ENCODE measurements at places on chromosomes 4 and X.

DNA sequence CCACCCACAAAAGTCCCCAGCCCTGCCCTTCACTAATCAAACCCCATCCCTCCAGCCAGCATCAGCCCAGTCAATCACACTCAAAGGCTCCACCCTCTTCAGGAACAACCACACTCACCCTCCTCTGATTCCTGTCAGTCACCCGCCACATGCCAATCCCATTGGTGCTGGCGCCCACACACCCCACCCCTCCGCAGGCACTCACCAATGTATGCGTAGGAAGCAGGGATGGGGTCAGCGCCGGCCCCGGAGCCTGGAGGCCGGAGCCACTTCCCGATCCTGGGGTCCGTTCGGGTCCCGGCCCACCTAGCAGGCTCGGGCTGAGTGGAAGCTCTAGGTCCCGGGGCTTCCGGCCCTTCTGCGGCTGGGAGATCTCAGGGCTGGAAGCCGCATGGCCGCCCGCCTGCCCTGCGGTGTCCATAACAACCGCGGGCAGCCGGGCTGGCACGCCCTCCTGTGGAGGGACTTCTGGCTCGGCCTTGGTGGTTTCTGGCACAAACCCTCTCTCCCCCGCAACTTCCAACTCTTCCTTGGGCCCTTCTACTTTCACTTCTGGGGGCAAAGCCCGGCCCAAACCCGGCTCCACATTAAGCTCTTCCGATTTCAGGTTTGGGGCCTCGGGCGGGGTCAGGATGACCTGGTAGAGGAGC, 7.9 kb upstream of the CFP start:
- DNase-seq = no peak

- DNase-seq = peak; percentile 71
These were observed 369.6 kb downstream of the PCDH7 start for GRCh38 chr4:31089815-31090214.

DNA sequence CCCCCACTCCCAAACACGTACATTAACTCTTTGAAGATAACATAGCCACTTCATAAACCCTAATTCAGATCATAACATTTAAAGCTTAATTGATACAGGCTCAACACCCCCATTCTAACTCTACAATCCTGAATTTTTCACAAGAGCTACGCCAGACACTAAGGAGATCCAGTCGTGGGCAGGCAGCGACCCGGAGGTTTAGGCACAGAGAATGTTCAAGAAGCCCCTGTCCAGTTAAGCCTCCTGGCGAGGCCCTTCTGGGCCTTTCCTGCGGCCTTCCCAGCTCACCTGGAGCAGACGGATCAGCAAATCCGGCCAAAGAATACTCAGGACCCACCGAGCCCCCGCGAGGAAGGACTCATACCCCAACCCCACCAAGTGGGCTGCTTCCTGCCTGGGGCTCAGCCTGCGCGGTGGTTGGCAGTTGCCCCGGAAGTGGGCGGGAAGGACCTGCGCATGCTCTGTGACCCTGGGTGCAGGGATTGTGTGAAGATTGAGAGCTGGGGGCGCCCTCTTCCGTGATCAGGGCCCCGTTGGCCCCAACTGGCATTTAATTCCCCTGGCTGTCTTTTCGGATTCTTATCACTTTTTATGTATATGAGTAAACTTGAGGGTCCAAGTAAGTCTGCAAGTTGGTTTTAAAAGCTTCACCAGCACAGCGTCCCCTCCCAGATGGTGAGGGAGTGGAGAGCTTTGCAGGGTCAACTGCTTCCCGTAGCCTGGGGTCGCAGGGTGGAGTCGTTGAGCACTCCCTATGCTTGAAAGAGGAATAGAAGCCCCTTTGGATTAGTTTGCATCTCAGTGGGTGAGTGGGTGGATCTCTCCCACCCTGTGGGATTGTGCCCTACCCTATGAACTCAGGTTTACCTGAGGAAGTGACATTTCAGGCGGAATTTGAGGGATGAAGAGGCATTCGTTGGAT, at the start of gene TRIM61:
Gene TRIM61, minus strand, starts transcription at position 415 of the 922 bp plus-strand sequence. CDS start 7,655 bp downstream, outside the sequence.
- no peak for DNase-seq

DNA sequence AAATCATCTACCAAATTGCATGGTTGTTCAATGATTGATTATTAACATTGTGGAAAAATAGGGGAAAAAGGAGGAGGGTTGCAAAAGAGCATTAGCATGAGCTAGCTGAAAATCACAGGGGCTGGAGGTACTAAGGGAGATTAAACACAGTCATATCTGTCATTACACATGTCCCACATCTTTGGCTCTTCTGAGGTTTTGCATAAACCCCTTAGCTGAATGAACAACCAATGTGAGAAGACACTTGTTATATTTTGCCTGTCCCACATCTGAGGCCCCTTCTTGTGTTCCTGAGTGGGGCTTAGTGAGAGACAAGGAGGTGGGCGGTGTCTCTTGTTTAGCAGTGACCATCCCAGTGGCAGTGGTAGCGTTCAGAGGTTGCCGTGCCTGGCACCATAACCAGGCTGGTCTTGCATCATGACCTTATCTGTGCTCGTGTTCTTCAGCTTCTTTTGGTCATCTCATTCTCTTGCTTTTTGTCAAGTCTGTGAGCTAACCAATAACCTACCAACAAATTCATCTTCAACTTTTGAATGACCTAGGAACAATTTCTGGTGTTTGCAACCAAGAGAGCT, 95.6 kb downstream of the MID1IP1 start:
- DNase-seq = no peak

- DNase-seq = no peak
These were observed 420.3 kb downstream of the MAPK10 start for GRCh38 chr4:85939595-85939994.

- no peak for DNase-seq
These were observed 796.5 kb upstream of the SLIT2 start for GRCh38 chr4:19455196-19455595.

GRCh38 chr4:8198206-8198905, 734 bp upstream of the SH3TC1 start:
- no peak for DNase-seq

DNA sequence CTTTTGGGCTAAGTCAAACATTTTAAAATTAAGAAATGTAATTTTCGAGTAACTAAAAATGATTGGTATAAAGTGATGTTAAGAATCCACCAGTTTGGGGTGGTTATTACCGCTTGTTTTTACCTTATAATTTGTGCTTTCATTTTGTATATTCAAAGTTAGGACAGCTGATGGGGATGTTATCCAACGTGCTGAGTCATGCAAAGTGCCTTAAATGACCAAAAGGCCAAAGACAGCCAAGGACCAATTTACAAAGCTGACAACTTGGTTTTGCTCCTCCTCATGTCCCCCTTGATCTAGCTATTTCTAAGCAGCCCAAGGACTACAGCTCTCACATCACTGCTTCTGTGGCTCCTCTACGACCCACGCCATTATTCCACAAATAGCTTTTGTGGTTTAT, 181.4 kb upstream of the PCDH7 start:
- DNase-seq = no peak

GRCh38 chr4:111788099-111788498, 357.2 kb upstream of the FAM241A start:
- DNase-seq = no peak

DNA sequence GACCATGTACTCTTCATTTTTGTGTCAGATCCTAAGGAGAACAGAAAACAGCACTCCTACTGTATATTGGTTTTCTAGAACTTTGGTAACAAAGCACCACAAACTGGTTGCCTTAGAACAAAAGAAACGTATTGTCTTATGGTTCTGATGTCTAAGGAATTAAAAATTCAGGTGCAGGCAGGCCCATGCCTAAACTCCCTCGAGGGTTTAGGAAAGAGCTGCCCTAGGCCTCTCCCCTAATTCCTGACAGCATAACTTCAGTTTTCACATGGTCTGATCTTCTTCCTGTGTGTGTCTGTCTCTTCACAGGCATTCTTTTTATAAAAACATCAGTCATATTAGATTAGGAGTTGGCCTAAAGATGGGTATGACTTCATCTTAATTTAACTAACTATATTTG, 1093.6 kb downstream of the TECRL start:
- DNase-seq = no peak

DNA sequence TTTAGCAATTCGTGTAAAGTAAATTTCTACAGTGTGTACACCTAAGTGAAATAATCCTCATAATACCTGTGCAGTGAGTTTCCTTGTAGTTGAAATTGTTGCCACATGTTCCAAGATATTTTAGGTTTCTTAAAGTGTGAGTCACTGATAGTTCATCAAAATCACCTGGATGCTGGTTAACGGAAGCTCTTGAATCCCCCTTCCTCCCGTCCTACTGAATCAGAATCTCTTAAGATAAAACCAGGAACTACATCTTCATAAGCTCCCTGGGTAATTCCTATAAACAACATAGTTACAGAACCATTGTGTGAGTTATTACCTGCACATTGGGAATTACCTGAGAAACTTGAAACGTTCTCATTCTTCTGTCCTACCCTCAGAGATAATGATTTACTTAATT, 197.4 kb upstream of the HS3ST1 start:
- DNase-seq = no peak

DNA sequence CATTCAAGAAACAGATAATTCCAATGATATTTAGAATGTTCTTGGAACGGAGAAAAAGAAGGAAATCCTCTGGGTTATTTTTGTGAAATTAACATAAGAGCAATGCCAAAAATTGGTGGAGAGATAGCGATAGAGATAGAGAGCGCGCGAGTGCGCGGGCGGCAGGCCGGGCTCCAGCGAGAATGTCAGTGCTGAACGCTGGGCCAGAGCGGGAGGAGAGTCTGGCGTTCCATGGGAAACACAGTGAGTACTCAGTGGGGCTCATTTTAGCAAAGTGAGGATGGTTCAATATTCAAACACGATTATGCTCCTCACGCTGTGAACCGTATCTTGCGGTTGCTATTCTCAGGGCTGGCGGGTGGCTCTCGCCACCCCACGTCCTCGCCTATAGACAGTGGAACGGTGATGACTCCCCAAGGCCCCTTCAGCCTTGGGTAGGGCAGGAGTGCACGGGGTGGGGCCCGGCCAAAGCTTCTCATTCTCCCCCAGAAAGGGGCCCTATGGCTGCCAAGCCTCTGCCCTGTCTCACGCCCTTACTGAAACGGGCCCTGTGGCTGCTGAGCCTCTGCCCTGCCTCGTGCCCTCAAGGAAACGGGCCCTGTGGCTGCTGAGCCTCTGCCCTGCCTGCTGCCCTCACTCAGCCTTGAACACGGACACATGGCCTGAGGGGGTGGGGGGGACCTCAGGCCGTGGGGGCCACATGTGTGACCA, 16.9 kb downstream of the CPLX1 start:
- DNase-seq = no peak

DNA sequence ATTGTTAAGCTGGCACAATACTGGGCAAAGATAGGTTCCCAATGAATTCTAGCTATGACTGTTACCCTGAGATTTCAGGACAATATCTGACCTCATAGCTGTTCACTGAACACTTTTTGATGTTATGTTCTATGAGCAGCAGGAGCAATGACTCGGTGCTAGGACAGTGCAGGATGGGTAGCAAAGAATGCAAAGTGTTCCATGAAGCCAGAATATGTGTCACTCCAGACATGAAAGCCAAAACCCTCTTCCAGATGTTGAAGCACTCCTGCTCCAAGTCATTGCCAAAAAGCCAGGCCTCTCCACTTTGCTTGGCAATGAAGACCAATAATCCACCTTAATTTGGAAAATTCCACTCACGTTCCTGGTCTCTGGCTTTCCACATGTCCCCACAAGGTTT, 300.9 kb upstream of the CPEB2 start:
- DNase-seq = no peak

- peak; percentile 3 for DNase-seq
These were observed 599.5 kb downstream of the FSTL5 start for GRCh38 chr4:161564230-161564834.

DNA sequence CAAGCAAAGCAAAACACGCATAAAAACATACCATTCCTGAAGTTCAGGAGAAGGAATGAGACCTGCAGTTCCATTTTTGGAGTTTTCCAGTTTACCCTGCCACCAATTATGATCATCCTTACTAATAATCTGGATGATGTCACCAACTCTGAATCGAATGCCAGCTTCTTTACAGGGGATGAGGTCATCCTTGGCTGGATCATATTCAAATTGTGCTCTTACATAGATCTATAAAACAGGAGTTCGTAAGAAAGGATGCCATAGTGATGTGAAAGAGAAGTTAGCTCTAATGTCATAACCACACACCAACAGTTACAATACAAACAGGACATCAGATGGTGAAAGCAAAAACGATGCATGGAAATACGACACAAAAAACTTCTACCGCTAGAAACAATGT, 106.5 kb downstream of the NYX start:
- DNase-seq = no peak

DNA sequence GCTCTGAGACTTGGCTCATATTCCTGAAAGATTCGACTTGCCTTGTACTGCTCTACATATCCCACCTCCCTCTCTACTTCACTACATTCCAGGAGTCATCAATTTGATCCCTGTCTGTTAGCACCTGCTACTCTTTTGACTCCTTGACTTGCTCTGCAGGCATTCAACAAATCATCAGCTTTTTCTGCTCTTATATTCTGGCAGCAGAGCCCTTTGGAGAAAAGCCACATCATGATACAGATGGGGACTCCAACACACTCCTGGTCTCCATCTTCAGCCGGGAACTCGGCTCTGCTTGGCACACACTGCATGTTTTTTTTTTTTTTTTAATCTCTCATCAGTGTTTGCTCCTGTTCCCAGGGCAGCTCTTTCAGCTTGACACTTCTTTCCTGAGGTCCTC, 293.2 kb upstream of the LCORL start:
- DNase-seq = no peak

- no peak for DNase-seq
These were observed 12.1 kb downstream of the HEPH start for GRCh38 chrX:66176134-66176533.

GRCh38 chr4:163317110-163317509, 15.3 kb downstream of the NPY1R start:
- no peak for DNase-seq

DNA sequence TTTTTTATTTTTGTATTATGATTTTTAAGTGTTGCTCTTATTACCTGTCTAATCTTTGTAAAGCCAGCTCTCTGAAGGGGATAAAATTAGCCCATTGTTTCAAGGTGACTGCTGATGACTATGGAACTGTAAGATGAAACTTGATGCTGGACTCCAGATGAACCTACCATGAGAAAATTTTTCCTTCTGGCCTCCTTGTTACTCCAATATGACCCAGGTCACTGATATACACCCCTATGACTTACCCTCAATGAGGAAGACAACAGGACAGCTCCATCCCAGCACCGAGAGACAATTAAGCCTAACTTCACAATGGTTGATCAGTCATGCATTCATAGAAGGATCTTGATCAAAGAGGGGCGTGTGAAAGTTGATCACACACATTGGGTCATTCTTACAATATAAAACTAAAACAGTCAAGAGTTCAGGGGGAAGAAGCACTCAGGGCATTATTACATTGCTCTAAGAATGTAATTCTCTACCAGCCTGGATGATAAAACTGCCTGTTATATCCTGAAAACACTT, 230.8 kb upstream of the AGTR2 start:
- DNase-seq = no peak

GRCh38 chr4:1109333-1109732, 4.0 kb downstream of the RNF212 start:
- DNase-seq = no peak

GRCh38 chr4:28639747-28640146, 1779.1 kb downstream of the STIM2 start:
- no peak for DNase-seq

- DNase-seq = no peak
These were observed 11.7 kb downstream of the ADGRL3 start for GRCh38 chr4:61211781-61212180.
